ENCODE measurements at places on chromosomes 4 and X. TPM values are rescaled to one million over a fixed set of nuclear protein-coding genes. Genes with fewer than 3 reads are reported as not detected.

Gene BANK1
- not detected for total RNA-seq

Gene C4orf36
- not detected for total RNA-seq

Gene NAP1L2
- 1.6 TPM for total RNA-seq

Gene PCSK1N
- total RNA-seq, result 1.0 TPM

Gene AREG
- total RNA-seq, result 2.1 TPM

DNA sequence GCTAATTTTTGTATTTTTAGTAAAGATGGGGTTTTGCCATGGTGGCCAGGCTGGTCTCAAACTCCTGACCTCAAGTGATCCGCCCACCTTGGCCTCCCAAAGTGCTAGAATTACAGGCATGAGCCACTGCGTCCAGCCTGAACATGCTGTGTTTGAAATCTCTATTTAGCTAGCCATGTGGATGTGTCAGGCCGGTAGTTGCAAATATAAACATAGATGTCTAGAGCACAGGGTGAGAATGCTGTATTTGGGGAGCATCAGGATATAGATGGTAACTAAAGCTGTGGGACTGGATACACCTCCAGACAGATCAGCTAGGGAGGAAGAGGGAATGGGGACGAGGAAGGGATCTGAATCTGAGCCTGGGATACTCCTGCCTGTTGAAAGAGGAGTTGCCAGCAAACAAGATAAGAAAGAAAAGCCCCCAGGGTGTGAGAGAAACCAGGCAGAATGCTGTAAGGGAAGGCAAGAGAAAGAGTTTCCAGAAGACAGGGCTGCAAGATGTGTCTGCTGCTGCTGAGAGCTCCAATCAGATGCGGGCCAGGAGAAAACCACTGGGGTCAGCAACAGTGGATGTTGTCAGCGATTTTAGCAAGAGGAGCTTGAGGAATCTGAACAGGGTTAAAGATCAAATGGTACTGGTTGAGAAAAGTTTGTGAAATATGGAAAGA, 177.4 kb downstream of the PALLD start:
- no peak for DNase-seq

DNA sequence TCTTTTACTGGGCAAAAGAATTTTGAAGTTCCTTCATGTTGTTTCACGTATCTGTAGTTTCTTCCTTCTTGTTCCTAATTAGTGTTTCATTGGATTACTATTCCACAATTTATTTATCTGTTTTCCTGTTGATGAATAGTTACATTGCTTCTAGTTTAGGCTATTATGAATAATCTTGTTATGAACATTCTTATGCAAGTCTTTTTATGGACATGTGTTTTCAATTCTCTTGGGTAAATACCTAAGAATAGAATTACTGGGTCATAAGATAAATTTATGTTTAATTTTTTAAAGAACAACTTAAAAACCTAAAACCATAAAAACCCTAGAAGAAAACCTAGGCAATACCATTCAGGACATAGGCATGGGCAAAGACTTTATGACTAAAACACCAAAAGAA, 70.9 kb upstream of the RXFP1 start:
- no peak for DNase-seq

- DNase-seq, result no peak
Observed at GRCh38 chr4:2859514-2859913, 15.9 kb downstream of the ADD1 start.

DNA sequence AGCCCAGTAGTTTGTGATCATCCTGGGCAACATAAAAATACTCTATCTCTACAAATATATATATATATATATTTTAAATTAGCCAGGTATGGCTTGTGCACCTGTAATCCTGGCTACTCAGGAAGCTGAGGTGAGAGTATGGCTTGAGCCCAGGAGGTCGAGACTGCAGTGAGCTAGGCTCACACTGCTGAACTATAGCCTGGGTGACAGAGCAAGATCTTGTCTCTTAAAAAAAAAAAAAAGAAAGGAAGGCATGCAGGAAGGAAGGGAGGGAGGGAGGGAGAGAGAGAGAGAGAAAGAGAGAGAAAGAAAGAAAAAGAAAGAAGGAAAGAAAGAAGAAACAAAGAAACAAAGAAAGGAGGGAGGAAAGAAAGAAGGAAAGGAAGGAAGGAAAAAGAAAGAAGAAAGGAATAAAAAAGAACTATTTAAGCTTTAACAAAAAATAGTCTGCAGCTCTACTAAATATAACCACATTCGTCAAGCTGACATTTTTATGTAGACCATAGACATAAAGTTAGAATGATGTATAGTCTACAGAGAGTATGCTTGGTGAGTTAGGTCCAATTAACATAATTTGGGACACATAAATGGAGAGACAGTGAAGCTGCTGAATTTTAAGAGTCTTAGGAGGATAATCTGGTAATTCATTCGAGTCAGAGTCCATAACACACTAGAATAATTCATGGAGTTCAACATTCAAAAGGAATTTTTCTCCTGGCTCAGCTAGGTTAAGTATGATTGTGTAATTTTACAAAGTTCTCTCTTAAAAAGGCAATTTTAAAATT, 111.9 kb downstream of the GLRA3 start:
- no peak for DNase-seq

DNA sequence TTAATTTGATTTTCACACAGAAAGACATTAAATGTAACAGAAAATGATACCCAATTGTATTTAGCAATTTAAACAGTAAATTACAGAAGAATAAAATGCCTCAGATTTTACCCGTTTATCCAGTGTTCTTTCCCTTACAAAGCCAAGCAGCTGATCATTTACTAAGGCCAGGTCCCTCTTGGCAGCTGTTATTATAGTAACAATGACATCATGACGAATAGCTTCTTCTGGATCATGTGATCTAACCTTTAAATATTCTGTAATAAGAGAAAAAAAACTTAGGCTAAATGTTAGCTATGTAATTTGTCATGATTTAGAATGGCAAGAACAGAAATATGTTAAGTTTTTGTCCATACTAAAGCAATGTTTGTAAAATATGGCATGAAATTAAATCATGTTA, 69.4 kb downstream of the PDS5A start:
- no peak for DNase-seq

- DNase-seq, result no peak
Observed at GRCh38 chr4:6746721-6747293, 30.8 kb downstream of the BLOC1S4 start.

DNA sequence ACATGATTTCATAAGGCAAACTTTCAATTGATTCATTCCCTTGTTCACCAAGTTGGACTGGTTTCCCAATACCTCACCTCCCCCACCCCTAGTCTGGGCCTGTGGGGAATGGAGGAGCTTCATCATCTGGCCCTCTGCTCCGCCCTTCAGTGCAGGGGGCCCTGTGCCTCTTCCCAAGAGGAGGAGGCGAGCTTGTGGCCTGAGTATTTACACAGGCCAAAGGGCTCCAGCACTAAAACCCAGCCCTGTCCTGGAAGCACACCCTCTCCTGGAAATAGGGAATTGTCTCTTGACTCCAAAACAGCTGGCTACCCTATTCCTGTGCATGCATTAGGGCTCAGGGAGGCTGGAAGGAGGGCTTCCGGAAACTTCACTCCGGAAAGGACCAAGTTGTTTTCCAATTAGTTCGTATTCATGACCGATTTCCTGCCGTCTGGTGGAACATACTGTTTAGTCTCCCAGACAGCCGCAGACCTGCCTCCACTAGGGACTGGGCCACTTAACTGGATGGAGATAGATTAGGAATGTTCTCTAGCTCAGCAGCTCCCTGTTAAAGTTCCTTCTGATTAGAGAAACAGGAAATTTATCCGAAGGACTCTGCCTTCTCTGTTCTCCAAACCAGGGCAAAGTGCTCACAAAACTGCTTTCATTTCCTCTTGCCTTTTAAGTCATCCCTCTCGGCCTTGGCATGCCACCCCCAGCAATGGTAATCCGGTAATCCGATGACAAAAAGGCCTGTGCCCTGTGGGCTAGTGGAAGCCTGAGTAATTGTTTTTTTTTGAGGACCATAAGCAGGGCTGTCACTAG, 5.8 kb downstream of the SRPX2 start:
- DNase-seq, result no peak

- no peak for DNase-seq
Observed at GRCh38 chrX:132594129-132594528, 105.3 kb upstream of the MBNL3 start.

- no peak for DNase-seq
Observed at GRCh38 chrX:19725641-19726040, 161.8 kb downstream of the SH3KBP1 start.

- DNase-seq, result no peak
Observed at GRCh38 chr4:85707611-85708010, 232.7 kb downstream of the ARHGAP24 start.

DNA sequence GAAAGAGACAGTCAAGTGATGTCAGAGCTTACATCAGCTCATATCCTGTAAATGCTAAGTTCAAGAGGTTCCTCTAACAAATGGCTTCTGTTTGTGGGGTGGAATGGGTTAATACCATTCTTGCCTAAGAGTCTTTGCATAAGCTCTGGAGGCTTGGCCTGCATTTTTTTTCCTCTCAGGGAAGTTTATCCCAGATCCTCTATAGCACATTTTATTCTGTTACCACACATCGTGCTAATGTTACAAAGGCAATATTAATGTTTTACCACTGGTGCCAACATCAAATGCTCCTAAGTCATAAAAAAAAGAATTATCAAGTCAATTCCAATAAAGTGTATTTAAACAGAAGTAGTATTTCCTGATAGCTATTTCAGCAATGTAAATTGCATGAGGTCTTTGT, 2.9 kb upstream of the ADH6 start:
- no peak for DNase-seq

- DNase-seq, result no peak
Observed at GRCh38 chr4:157942017-157942416, 230.8 kb downstream of the GASK1B start.

GRCh38 chrX:145613894-145614293, 203.7 kb upstream of the SLITRK2 start:
- DNase-seq, result no peak

- no peak for DNase-seq
Observed at GRCh38 chrX:115595049-115595448, 34.1 kb downstream of the PLS3 start.

- DNase-seq, result no peak
Observed at GRCh38 chr4:79362626-79363025, 36.8 kb upstream of the NAA11 start.

All from activated naive CD4-positive, alpha-beta T cell treated with anti-CD3 and anti-CD28 coated beads, Interleukin-2, amount 50 U/mL, for 72 hours (primary cell).